Daoy (cell line): ENCODE measurements at places on chromosomes 5 and 9.

- DNase-seq = no peak
Observed at GRCh38 chr5:160185626-160186360, 43.5 kb upstream of the FABP6 start.

DNA sequence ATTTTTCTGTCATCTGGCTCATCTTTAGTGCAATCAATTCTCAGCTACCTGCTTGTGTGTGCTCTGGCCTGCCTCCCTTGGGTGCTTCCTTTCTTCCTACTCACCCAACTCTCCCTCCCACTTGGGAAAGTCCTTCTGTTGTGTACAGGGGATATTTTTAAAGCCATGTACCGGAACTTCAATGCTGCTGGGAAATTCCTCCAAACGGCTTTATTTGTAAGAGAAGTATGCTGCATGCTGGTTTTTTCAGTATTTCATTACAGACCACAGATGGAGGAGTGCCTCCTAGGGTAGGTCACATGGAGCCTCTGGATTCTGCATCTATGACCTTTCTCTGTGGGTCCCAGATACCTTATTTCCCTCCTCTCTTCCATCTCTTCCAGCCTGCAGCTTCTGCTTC is 5.4 kb upstream of the HMHB1 start:
- DNase-seq = no peak

- no peak for DNase-seq
Observed at GRCh38 chr5:82799361-82800077, 277.7 kb downstream of the TMEM167A start.

DNA sequence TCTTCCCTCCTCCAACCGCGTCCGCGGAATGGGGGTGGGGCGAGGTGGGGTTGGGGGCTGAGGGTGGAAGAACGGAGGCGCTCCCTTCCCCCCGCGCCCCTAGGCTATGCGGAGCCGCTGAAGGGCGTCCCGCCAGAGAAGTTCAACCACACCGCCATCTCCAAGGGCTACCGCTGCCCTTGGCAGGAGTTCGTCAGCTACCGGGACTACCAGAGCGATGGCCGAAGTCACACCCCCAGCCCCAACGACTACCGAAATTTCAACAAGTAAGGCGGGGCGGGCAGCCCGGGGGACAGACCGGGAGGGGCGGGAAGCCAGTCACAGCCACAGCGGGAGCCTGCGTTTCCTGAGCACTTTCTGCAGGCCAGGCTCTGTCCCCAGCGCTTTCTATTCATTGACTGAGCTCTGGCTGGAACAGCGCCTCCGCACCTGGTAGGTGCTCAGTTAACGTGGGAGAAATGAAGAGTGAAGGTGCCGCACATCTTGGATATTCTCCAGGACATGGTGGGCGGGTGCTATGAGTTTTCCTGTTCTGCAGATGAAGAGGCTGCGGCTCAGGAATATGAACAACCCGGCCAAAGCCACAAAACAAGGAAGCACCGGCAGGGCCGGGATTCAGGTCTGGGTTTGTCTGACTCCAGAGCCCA is 11.3 kb downstream of the MYOZ3 start:
- DNase-seq = peak; percentile 50

DNA sequence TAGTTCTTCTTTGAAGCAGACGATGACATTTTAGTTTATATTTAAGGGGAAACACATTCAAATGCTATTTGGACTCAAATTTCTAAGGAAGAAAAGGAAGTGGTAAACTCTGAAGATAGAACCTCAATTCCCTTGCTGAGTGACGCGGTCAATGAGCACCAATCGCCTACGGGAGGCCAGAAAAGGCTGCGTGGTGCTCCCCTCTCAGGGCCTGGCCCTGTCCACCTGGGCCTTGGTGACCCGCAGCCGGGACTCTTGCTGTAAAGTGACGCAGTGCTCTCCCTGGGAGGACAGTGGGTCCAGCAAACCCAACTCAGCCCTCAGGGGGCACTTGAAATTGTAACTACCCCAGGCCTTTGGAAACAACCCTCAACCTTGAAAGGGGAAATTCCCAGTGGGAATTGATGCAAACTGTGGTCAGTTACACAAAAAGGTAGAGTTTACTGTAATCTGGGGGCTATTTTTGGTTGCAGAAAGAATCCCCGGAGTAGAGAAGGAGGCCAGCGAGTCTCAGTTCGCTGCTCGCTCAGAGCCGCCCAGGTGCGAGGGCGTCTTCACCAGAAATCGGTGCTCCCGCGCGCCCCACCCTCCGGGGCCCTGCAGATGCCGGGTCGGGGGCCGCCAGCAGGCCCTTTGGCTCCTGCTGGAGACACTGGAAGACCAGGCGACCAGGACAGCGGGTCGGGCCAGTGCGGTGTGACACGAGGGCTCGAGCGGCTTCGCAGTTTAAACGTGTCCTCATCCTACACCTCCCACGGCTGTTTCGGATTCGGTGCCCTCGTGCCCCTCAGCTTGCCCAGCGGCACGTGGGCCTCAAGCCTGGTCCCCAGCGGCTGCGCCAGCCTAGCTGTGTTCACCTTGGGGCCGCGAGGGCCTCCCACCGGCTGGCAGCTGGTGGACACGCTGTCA is 1.4 kb upstream of the ANKRD33B start:
- DNase-seq = no peak

DNA sequence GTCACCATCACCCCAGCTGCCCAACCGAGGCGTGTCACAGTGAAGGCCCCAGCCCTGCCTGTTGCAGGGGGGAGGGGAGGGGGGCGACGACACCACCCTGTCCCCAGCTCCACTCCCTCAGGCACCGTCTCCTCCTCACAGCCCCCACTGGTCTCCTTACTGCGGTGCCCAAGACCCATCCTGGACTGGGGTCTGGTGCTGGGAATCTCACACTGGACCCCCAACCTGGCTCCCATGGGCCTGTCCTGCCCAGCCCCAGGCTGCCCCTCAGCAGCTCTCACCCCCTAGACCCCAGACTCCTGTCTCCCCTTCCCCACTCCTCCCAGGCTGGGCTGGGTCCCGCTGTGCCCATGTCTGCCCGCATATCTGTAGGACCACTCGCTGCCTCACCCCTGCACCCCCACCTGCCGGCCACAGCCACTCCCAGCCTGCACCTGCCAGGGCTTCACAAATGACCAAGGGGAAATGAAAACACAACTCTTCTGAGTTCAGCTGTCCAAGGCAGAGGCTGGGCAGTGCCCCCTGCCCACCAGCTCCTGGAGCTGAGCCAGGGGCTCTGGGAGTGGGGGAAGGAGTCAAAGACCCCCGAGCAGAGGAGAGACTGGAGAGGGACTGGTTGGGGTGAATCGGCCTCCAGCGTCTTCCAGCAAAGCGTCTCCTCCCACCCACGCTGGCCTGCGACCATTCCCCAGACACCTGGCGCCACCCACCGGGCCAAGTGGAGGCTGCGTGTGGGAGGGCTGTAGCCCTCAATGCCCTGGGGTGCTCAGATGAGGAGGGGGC is 32.6 kb upstream of the EGFL7 start:
- DNase-seq = peak; percentile 63

DNA sequence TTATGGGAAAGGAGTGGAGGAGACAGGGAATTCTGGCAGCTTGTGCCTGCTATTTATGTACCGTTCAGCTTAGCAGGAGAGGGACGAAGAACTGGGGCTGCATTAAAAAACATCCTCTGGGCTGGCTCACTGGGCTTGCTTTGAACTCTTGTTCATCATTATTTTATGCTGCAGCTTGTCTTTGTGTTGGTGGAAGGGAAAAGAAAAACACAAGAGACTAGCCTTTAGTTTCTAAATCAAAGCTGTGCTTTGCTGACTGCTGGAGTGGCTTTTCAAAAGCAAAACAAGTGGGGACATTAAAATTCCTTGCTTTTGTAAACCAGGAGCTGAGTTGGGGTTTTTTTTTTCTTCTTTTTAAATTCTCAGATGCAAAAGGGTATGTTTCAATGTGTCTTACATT is 5.9 kb upstream of the RGMB start:
- no peak for DNase-seq

GRCh38 chr5:170791325-170791954 is 7.9 kb downstream of the GABRP start:
- DNase-seq = peak; percentile 67

DNA sequence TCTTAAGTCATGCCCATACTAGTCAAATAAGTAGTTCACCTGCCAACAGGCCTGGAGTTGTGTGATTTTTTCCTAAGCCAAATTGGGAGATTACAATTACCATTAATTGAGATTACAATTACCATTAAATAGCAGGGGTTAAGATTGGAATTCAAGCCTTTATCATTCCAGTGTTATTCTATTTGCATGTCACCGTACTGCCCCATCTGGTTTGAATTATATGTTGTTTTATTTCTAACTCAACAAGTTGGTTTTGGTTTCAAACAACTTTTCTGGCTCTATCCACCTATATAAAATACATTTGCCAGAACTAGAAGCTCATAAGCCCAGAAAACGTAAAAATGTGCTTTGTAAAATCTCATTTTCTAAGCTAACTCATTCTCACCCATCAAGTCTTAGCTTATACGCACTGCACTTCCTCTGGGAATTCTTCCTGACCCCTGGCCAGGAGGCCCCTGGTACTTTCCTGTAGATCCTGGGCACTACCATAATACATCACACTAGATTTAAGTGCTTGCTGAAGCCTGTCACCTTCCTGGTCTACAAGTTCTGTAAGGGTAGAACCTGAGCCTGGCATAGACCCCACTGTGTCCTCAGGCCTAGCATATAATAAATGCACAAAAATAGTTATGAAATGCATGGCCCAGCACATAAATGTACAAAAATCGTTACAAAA is 242.0 kb upstream of the TRPM3 start:
- no peak for DNase-seq

- DNase-seq = no peak
Observed at GRCh38 chr9:73327149-73327548, 175.5 kb downstream of the ANXA1 start.

GRCh38 chr5:51890435-51891116 is 507.3 kb downstream of the ISL1 start:
- DNase-seq = no peak

- peak; percentile 92 for DNase-seq
Observed at GRCh38 chr5:137142764-137143605, 356.1 kb downstream of the SPOCK1 start.

GRCh38 chr5:125149527-125149926 is 403.1 kb upstream of the ZNF608 start:
- no peak for DNase-seq

DNA sequence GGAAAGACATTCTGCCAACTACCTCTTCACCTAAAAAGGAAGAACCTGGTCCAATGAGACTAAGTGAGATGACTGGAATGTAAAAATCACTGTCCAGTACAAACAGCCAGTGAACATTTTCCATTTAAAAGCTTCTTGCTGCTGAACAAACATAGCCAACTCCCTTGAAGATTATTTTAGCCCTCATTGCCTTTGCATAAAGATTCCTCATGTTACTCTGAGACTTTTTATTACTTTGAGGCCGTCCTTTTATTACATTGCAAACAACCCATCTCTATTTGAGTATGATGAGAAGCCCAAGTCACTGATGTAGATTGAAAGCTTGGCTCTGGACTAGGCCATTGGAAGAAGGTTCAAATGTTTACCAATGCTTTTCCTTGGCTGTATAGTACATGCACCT is 649.8 kb downstream of the CETN3 start:
- no peak for DNase-seq

DNA sequence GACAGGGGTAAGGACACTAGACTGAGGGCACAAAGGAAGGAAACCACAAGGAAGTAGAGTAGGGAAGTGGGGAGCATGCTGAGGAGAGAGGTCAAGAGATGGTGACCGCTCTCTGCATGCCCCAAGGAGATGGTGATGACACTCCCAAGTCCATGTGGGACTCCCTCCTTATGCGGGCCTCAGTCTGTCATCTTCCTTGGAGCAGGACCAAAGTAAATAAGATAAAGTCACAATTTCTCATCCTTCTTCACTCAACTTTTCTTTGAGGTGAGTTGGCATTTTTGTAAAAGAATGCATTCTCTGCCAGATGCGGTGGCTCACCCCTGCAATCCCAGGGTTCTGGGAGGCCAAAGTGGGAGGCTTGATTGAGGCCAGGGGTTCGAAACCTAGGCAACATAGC is 256.7 kb downstream of the DOCK8 start:
- DNase-seq = no peak

DNA sequence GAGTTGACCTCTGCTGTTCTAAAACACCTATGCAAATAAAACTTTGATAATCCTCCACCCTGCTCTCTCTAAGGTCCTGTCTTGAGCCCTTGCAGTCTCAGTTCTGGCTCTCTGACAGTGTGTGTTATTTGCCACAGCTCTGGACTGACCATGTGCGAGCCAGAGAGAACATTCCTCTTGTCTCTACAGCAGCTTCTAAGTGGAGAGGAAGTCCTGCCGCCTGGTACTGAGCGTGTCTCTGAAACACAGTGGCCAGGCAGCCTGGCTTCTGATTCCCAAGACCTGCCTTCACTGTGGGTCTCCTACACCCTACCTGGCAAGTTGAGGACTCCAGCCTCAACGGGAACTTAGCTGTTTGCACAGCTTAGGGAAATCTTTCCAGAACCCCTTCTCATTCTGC is 61.6 kb downstream of the ENTREP1 start:
- no peak for DNase-seq

- DNase-seq = peak; percentile 68
Observed at GRCh38 chr5:141814064-141814964, 63.9 kb downstream of the PCDH1 start.

GRCh38 chr9:34964458-34964857 is 6.4 kb downstream of the PHF24 start:
- DNase-seq = no peak

- no peak for DNase-seq
Observed at GRCh38 chr5:124606543-124606942, 139.9 kb downstream of the ZNF608 start.

DNA sequence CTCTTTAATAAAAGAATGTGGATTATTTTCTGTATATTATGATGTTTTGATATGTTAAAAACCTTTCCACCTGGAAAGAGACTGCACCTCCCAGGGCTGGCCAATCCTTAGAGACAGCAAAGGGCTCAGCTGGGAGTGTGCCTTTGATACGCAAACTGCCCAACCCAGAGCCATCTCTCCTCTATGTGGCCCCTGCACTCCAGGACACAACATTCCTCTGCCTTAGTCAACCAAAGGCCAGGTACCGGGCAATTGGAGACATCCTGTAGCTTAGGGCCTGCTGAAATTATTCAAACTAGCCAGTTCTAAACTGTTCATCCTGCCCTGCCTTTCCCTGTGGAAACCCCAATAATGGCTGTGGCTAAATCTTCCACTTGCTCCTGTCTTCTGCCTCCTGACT is 5.0 kb upstream of the HSPB3 start:
- no peak for DNase-seq

- DNase-seq = no peak
Observed at GRCh38 chr9:94882966-94883641, 156.6 kb downstream of the AOPEP start.

- no peak for DNase-seq
Observed at GRCh38 chr5:157593052-157593757, 17.6 kb upstream of the ADAM19 start.

- DNase-seq = no peak
Observed at GRCh38 chr9:94745806-94746540, 19.5 kb downstream of the AOPEP start.
